Stimulated activated CD8-positive, alpha-beta memory T cell treated with anti-CD3 and anti-CD28 coated beads, Interleukin-15, amount 100 ng/mL, for 1 hour (primary cell): ENCODE measurements at places on chromosomes 5 and 9.

DNA sequence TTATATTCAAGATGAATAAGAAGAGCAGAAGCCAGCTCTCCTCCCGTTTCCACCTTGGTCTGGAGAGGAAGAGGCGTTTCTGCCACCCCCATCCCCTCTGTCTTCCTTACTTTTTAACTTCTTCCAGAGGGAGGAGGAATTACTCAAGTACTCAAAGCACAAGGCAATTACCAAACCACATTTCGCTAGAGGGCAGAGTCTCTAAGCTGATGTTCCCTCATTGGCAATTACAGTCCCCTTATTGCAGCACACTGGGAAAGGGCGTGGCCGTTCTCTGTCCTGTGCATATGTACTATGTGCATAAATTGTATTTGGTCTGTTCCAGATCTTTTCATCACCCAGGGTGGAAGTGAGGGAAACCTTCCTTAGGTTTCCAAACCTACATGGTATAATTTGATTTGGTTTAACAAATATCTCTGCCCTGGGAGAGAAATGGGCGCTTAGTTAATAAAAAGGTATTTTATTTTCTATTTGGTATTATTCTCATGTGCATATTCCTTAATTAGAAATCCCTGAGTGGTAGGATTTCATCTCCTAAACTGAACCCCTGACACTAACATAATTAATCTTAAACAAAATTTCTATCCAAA lies 29.8 kb upstream of the ALDOB start:
- no peak for DNase-seq

DNA sequence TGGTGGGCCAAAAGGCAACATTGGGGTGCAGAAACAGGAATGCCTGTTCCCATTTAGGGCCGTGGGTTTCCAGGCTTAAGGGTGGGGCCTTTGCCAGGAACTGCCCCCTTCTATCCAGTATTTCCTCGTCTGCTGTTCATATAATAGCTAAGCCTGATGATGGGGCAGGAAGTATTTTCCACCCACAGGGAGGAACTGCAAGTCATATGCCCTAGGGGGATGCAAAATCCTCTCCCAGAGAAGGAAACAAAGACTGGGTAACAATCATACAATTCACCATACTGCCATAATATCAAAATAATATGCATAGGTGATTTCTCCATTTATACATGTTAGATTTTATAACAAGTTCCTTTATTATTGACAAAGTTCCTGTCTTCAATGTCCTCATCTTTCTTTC lies 20.5 kb upstream of the RPS23 start:
- DNase-seq = no peak

GRCh38 chr9:13915131-13915530 lies 398.8 kb downstream of the NFIB start:
- no peak for DNase-seq

GRCh38 chr9:113638897-113639296 lies 175.4 kb downstream of the RGS3 start:
- DNase-seq = no peak

GRCh38 chr9:72972636-72973035 lies 19.8 kb upstream of the ALDH1A1 start:
- DNase-seq = no peak

- DNase-seq = no peak
Observed at GRCh38 chr5:59722874-59723273, 170.7 kb downstream of the PDE4D start.

GRCh38 chr5:14749579-14750101 lies 85.1 kb downstream of the OTULIN start:
- no peak for DNase-seq

- DNase-seq = no peak
Observed at GRCh38 chr5:178201221-178201926, 3.0 kb upstream of the HNRNPAB start.

GRCh38 chr9:98565152-98566135 lies 143.3 kb downstream of the GABBR2 start:
- no peak for DNase-seq

DNA sequence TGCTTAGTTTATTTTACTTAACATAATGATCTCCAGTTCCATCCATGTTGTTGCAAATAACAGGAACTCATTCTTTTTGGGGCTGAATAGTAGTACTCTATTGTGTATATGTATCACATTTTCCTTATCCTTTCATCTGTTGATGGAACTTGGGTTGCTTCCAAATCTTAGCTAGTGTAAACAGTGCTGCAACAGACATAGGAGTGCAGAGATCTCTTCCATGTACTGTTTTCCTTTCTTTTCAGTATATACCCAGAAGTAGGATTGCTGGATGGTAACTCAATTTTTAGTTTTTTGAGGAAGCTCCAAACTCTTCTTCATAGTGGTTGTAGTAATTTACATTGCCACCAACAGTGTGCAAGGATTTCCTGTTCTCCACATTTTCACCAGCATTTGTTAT lies 138.8 kb upstream of the POC5 start:
- DNase-seq = no peak

DNA sequence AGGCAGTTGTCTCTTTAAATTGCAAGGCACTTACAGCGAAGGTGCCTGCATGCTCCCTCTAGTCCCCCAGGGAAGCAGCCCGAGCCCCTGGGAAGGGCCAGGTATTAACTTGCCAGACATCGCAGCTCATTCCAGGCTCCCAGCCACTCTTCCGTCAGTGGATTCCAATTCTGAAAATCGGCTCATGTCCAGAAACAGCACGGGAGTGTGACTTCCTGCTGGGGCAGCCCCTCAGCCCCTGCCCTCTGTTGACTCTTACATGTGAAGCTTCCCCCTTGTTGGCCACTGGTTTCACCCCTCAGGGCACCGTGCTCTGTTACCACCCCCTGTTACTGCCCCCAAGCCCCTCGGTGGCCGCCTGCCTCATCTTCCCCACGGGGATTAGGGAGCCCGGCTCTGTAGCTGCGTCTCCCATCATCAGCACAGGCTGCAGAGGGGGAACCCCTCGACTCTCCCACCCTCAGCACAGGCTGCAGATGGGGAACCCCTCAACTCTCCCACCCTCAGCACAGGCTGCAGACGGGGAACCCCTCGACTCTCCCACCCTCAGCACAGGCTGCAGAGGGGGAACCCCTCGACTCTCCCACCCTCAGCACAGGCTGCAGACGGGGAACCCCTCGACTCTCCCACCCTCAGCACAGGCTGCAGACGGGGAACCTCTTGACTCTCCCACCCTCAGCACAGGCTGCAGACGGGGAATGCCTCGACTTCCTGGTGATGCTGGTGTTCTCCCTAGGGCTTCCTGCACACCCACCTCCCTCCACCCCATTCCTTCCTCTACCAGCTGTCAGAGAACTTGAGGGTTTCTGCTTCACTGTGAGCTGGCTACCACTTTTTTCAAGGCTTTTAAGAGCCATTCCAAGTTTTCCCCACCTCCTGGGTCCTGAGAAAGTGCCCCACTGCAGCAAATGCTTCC lies 11.1 kb upstream of the CACNA1B start:
- no peak for DNase-seq

GRCh38 chr5:96930058-96930457 lies 5.8 kb upstream of the LNPEP start:
- DNase-seq = no peak

- DNase-seq = no peak
Observed at GRCh38 chr9:136742591-136743391, at the start of gene LCN10. Gene LCN10 (minus strand): TSS chr9:136742940. CDS start chr9:136742903, 37 bp downstream.
